ENCODE measurements at places on chromosomes 4 and X.

GRCh38 chr4:43251841-43252240 lies 359.3 kb downstream of the GRXCR1 start:
- DNase-seq, result peak; percentile 82

- DNase-seq, result peak; percentile 77
These were observed 12.5 kb downstream of the SEC24D start for GRCh38 chr4:118823471-118823870.

GRCh38 chr4:71602289-71602900 lies 181.5 kb downstream of the GC start:
- DNase-seq, result no peak

DNA sequence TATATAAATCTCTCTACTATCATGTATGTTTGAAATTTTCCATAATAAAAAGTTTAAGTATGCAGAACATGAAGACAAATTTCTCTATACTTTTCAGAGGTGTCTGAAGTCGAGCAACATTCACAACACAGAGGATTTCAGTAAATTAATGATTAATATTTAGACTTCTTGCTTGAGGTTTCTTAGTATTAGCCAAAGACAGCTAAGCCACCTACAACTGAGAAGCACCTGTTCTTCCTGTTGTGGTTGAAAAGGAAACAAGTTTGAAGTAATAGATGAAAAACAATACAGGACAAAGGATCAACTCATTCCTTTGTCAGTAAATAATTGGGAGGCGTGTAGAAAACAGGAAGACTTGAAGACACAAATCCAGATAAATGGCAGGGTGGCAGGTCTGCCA lies 21.1 kb downstream of the SCML1 start:
- DNase-seq, result no peak

DNA sequence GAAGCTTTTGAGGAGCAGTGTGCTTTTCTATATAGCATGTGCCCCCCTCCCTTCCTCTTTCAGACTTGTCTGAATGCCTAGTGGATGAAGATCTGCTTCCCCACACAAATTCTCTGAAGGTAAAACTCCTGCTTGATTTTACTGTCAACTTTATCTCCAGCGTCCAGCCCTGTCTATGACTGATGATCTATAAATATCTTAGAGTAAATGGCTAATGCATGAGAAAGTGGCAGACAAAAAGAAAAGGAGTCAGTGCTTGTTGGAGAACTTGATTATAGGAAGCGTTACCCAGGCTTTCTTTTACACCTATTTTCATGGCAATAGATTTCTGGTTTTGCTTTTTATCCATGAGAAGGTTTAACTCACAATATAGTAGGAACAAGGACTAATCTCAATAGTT lies 168.3 kb upstream of the HS3ST1 start:
- no peak for DNase-seq

- DNase-seq, result no peak
These were observed 98.0 kb downstream of the FRAS1 start for GRCh38 chr4:78154972-78155590.

DNA sequence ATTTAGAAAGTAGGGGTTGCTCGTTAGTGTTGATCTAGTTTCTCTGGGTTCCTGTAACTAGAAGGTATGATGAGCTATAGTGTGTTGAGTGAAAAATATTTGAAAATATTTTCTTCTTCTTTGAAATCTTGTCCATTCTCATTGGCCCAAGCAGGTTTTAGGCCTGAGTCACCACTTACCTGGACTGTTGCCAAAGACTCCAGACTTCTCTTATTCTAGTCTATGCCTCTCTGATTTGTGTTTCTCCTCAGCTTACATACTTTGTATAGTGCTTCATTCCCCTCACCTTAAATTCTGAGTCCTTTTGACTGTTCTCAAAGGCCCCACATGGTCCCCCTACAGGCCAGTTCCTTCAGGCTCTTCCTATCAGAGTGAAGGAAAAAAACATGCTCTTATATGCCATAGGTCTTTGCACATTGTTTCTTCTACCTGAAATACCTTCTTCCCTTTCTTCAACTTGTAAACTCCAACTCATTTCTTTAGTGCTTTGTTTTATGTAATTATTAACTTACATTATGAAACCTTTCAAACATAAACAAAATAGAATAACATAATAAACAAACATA lies 258.2 kb downstream of the PPP1R2C start:
- DNase-seq, result peak; percentile 3

DNA sequence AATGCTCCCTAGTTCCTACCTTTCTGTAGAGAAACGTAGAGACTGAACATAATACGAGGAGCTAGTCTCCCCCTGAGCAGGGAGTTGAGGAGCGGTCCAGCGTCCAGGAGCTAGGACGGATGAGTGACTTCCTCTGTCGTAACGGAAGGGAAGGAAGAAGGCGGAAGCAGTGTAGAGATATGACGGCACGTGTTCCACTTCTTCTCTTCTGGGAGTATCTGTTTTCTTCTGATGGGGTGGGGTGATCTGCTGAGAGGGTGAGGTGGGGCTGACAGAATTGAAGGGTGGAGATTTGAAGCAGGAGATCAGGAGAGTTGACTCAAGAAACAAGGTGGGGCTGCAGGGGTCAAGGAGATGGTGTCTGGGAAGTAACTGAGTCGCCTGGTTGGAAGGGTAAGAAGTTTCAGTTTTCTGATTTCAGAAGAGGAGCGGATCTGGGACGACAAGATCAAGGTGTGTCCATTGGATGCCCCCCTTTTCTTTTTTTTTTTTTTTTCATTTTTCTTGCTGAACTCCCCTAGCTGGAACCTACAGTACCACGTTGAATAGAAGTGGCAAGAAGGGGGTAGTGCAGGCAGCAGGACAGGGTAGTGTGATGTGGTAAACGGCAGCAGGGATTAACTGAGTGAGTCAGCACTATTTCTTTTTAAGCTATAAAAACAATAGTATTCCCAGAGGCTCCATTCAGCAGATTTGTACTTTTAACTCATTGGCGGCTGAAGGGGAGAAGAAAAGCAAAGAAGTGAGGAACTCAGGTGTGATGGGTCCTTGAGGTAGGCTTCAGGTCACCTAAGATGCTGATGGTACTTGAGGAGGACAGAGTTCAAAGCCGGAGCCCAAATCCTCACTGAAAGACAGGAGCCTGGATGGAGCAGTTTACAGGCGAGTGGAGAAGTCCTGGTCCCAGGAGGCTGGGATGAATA lies 50.8 kb upstream of the SETD7 start:
- peak; percentile 62 for DNase-seq

DNA sequence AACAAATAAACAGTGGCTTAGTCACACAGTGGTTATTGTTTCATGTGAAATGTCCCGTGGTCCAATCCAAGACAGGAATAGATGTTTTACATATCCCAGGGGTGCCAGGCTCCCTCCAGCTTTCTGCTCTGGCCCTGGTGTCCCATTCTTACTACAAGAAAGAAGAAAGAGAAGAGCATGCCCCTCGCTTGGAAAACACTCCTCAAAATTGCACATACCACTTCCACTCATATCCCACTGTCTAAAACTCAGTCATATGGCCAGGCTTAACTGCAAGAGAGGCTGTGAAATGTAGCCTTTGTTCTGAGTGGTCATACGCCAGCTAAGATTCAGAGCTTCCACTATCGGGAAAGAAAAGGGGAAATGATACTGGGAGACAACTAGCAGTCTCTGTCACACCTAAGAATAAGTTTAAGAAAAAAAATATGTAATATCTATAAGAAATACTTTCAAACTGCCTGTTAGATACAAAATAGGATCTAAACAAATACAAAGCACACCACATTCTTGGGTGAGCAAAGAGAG lies 306.8 kb upstream of the FAM241A start:
- no peak for DNase-seq

DNA sequence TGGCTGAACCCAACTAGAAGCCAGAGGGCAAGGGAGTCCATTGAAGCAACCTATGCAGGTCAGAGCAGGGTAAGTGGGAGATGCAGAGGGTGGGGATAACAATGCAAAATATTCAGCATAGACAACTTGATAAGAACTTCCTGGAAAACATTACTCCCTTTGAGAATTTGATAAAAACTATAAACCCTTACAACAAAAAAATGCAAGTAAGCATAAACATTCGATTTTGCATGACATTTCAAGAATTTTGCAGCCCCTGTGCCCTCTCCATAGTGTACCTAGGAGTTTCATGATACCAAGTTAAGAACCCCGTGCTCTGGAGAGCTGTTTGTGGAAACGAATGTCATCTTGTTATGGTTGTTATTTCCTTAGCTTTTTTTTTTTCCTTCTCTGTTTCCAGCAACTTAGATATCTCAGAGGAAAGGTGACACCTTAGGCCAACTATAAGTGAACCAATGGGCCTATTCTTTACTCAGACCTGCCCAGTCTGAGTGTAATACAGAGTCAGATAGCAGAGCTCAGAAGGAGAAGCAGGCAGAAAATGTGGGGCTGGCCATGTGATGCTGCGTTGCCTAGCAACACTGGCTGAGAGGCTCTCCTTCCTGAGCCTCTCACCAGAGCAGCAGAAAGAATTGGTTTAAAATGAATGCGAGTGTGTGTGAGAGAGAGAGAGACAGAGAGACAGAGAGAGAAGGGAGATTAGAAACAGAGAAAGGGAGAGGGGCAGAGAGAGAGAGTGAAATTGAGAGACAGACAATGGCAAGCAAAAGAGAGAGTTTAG lies 36.7 kb upstream of the GABRQ start:
- DNase-seq, result peak; percentile 49

DNA sequence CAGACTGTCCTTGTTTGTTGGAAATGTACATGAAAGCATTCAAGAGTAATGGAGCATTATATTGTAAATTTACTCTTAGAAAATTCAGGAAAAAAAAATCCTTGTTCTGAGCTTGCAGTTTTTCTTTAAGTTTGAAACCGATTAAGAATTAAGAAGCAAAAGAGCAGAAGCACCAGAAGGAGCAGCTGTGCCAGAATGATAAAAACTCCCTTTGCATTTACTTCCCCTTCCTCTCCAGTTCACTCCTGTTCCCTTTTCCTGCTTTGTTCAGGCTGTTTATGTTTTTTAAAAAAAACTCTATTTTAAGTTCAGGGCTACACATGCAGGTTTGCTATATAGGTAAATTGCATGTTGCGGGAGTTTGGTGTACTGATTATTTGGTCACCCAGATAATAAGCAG lies 90.3 kb downstream of the ATOH1 start:
- no peak for DNase-seq

DNA sequence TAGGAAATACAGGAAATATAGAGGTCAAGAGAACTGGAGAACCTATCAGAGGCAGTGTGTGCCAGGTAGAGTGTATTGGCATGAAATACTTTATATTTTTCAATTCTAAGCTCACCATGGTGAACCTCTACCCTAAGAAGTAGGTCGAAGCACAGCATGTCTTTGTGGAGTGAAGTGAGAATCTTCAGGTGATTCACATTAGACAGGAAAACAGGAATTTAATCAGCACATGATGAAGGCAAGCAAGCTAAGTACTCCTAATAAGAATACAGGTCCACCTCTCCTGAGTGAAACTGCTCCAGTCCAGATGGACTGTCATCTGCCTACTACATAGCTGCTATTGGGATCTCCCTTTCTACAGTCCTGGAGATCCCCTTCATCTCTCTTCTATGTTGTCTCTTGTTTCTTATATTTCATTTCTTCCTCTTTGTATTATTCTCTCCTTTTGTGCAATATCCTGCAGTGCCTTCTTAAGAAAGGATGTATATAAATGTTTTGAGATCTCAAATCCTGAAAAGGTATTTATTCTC lies 159.0 kb downstream of the LRBA start:
- DNase-seq, result peak; percentile 2

- no peak for DNase-seq
These were observed 122.0 kb upstream of the PUDP start for GRCh38 chrX:7269991-7270390.

DNA sequence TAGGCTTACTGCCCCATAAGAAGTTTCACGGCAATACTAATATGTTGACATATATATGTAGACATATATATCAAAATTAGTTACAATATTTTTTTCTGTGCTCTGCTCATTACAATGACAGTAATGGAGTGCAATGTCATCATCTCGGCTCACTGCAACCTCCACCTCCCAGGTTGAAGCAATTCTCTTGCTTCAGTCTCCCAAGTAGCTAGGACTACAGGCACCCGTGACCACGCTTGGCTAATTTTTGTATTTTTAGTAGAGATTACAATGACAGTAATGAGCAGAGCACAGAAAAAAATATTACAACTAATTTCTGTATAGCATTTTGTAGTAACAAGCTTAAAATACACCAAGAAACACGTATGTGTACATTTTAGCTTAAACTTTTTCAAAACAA lies 7.6 kb downstream of the EIF4E start:
- DNase-seq, result no peak

DNA sequence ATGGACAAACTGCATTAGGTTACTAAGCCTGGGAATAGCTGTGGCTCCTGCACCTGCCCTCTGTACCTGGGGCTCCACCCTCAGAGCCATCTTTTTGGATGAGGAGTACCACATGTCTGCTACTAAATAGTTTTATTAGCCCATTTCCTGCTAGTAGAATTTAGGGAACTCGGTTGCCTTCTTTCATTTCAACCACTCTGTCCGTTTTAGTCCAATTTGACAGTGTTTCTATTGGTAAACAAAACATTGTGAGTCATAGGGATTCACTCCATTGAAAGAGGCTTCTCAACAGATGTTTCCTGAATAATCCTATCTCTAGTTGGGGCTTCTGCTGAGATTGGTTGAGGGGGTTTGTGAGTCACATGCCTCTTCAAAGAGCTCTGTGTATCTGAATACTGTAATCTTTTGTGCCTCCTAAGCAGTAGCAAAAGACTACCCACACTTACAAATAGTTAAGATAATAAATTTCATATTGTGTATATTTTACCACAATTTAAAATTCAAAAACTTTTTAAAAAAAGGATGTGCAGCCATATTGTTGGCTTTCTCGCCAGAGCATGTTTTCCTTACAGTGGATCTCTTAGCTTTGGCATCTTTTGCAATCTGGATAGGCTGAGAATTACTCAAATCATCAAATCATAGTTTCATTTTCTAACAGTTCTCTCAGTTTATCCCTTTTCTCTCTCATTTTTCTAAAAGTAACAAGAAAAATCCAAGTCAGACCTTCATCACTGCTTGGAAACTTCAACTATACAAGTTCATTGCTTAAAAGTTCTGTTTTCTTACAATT lies 9.9 kb downstream of the FAM200B start:
- DNase-seq, result peak; percentile 80

GRCh38 chr4:93684571-93684970 lies 144.0 kb upstream of the ATOH1 start:
- no peak for DNase-seq

DNA sequence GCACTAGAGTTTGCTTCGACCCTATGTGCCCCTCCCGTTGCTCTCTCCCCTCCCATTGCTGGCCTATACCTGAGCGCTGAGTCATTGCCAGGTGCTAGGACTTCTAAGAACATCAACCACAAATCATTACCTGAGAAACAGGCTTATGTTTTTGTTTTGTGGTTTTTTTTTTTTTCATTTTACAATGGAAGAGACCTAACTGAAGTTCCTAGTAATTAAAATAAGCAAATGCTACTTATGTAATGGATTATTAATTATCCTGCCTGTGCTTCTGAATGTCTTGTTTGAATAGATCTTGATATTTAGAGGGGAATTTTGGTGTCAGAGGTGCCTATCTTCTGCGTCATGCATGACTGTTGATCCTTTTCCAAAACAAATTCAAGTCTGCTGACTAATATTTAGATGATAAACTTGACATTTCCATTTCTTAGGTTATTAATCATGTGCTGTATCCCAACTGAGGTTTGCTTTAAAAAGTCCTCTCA lies 275.4 kb upstream of the CPEB2 start:
- DNase-seq, result peak; percentile 27

- DNase-seq, result no peak
These were observed 20.3 kb downstream of the AIMP1 start for GRCh38 chr4:106336618-106337017.
